HCT116 (cell line): ENCODE measurements at places on chromosomes 1 and 21.

DNA sequence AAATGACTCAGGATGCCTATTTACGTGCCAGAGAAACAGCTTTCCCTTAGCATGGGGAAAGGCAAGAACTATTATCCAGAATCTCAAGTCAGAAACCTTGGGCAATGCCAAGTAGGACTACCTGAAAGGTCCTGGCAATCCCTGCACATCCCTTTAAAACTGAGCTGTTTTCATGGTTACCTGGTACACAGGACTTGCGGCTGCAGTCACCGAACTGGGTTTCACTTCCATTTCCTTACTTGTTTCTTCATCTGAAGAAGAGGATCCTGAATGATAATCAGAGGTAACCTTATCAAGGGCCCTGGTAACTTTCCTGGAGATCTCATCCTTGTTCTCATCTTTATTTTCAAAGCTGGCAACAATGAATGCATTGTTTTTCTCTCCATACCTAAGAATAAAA is 14.3 kb downstream of the BTG3 start:
- peaks cover 60% of the 10 kb centered on the region for H3K36me3 ChIP-seq

DNA sequence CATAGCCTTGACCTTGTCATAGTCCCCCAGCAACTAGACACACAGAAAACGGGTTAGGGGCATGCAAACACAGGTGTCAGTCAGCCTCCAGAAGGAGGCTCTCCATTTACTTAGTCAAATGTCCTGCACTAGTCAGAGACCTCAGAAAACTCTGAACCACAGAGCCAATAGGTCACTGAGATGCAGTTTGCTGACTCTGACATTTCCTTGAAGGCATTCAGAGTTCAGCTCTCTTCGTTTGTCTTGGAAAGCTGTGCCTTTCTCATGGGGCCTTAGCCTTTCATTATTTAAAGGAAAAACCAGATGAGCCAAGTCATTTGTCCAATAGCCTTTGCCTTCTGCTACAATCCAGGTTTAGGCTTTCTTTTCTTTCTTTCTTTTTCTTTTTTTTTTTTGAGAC is 3.5 kb downstream of the OLFML2B start:
- no peak overlapping the region for H3K4me3 ChIP-seq
- H3K27me3 ChIP-seq: no peaks in the 10 kb centered on the region
- H3K36me3 ChIP-seq: no peaks in the 10 kb centered on the region
- no peak overlapping the region for H3K27ac ChIP-seq

DNA sequence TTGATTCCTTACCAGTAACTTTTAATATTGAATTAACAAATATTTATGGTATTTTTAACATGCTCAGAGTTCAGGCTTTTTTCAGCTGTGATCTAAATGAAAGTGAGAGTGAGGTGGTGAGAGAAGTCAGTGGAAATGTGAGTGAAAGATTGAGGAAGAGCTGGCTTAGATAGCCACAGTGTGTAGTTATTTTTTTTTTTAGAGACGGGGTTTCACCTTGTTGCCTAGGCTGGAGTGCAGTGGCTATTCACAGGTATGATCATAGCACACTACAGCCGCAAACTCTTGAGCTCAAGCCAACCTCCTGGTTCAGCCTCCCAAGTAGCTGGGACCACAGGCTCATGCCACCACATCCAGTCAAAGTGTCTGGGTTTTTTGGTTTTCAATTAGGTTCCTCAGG is 10.9 kb downstream of the RNF11 start:
- no peak overlapping the region for H3K27ac ChIP-seq
- peaks cover 5% of the 10 kb centered on the region; the same call in 1 of the 2 replicates for H3K4me1 ChIP-seq
- no peaks in the 10 kb centered on the region for H3K36me3 ChIP-seq
- DNase-seq: no peak
- H3K27me3 ChIP-seq: no peaks in the 10 kb centered on the region
- H3K4me3 ChIP-seq: no peak overlapping the region

DNA sequence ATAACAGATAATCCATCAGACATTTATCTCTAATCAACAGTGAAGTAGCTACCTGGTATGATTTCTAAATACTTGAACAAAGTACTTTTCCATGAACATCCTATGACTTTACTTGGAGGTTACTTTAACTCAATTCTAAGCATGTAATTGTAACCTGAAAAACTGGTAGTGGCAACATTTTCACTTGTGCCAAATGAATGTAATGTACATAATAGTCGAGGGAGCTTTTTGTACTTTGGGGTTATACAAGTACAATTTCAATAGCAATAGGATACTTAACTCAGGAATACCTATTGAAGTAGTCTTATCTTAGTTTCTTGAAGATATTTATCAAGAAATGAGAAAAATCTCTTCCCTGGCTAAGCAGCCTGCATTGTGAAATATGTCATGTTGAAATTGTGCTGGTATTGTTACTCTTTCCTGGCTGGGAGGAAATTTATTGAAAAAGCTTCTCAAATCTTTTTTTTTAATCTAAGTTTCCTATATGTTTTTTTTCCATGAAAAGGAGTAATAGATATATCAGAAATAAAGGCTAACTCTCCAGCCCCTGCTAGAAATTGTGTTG is 33.7 kb upstream of the CACYBP start:
- H3K4me1 ChIP-seq: no peaks in the 10 kb centered on the region
- no peaks in the 10 kb centered on the region for H3K36me3 ChIP-seq
- H3K27me3 ChIP-seq: no peaks in the 10 kb centered on the region
- DNase-seq: no peak
- no peak overlapping the region for H3K4me3 ChIP-seq

DNA sequence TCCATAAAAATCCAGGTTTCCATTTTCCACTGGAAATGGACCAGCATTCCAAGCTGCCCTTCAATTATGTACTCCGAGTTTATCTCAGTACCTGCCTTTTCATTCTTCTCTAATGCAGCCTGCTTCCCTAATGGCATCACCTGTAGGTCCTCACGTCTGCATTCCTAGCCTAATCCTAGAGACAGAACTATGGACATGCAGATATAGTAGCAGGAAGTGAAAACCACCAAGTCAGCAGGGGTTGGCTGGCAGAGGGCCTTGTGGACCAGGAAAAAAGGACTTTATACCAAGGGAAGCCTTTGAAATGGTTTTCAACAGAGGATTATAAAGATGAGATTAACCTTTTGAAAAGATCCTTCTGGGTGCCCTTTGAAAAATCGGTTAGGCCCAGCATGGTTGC is 135.7 kb upstream of the L1TD1 start:
- DNase-seq: no peak
- H3K4me3 ChIP-seq: no peak overlapping the region
- H3K36me3 ChIP-seq: no peaks in the 10 kb centered on the region
- H3K27ac ChIP-seq: no peak overlapping the region
- H3K4me1 ChIP-seq: no peaks in the 10 kb centered on the region

DNA sequence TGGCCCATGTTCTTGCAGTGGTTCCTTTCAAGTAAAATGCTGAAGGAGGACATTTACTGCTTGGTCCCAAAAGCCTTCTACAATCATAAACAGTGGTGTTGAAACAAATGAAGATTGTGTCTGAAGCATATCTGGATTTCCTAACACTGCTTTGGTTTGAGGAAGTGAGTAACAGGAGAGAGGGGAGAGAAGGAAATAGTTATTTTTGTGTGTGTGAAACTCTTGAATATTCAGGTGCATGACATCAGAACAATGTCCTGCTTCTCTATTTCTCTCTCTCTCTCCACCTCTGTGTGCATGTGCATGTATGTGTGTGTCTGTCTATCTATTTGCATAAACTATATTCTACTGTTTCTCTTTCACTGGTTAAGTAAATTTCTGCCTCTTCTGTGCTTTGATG is 61.4 kb upstream of the TNFSF18 start:
- H3K4me3 ChIP-seq: no peak overlapping the region
- H3K36me3 ChIP-seq: no peaks in the 10 kb centered on the region
- H3K27ac ChIP-seq: no peak overlapping the region
- no peak for DNase-seq
- no peaks in the 10 kb centered on the region for H3K27me3 ChIP-seq

DNA sequence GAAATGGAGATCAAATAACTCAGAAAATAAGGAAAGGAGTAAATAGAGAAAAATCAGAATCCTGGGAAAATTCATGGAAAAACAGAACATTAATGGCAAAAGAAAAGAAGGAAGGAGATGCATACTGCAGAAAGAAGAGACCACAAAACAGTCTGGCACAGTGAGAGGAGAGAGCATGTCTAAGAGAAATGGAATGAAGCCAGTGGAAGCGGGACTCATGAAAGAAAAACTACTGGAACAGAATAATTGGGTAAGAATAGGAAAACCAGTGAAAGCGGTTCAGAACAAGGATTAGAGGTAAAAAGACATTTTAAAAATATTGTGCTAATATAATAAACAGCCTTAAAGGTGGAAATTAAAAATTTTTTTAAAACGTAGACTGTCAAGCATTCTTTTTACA is 93.6 kb upstream of the GREM2 start:
- no peaks in the 10 kb centered on the region for H3K4me1 ChIP-seq
- H3K36me3 ChIP-seq: no peaks in the 10 kb centered on the region
- no peak overlapping the region for H3K27ac ChIP-seq
- H3K27me3 ChIP-seq: no peaks in the 10 kb centered on the region

DNA sequence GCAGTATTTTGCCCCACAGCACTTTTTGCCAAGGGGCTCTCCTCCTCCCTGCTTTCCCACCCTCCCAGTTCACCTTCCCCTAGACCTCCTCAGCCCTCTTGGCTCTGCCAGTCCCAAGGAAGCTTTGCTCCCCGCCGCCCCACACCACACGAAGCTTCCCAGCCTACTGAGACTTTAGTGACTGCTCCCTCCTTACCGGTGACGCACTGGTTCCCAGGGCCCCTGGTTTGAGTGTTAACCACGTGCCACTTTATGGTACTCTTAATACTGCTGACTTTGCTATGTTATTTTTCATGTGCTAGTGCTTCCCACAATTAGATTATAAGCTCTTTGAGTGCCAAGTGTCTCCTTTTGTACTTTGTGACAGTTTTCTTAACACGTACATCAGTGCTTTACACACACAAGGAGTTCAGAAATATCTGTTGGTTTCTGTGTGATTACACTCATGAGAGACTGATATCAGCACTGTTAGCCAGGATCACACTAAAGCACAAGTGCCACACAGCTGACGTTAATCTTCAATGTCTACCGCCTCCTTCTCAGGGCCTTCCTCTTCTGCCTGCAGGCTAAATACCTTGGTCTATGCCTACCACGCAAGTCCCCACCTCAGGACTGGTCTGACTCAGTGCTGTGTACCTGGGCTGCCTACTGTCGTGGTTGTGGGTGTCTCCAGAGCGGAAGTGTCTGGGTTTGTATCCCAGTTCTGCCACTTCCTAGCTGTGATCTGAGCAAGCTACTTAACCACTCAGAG is 61.0 kb downstream of the DNTTIP2 start:
- no peak overlapping the region for H3K27ac ChIP-seq
- no peaks in the 10 kb centered on the region for H3K27me3 ChIP-seq
- H3K36me3 ChIP-seq: no peaks in the 10 kb centered on the region
- H3K4me1 ChIP-seq: peaks cover 8% of the 10 kb centered on the region
- H3K4me3 ChIP-seq: no peak overlapping the region

GRCh38 chr1:195738966-195739650 is 869.1 kb downstream of the KCNT2 start:
- H3K27ac ChIP-seq: no peak overlapping the region

- DNase-seq: no peak
- H3K27me3 ChIP-seq: no peaks in the 10 kb centered on the region
- H3K4me1 ChIP-seq: no peaks in the 10 kb centered on the region; the same call in 1 of the 2 replicates
- peak overlapping the region; percentile 31; the same call in 1 of the 2 replicates for H3K27ac ChIP-seq
These were observed 972 bp downstream of the PGBD2 start for GRCh38 chr1:248906753-248907661.

DNA sequence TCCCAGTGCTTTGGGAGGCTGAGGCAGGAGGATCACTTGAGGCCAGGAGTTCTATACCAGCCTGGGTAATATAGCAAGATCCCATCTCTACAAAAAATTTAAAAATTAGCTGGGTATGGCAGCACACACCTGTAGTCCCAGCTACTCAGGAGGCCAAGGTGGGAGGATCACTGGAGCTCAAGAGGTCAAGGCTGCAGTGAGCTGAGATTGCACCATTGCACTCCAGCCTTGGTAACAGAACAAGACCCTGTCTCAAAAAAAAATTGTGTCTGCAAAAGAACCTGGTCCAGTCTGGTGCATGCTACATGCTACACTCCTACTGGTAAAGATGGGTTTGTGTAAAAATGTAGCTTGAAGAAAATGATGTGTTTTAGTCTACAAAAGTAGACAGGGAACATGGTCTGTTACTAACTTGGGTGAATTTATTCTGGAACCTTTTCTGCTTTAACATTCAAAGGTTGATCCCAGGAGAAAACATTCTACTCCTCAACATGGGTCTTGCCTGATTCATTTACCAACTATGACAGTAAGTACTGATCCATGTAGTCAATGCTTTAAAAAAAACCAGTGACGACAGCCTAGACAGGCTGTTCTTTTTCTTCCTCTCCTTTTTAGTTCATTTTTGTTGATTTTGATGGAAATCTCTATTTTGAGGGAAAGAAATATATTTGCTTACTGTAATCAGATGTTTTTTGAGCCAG is 32.7 kb upstream of the ENAH start:
- H3K4me3 ChIP-seq: no peak overlapping the region
- no peaks in the 10 kb centered on the region for H3K36me3 ChIP-seq
- DNase-seq: no peak
- H3K27ac ChIP-seq: no peak overlapping the region

GRCh38 chr1:110151175-110151669 is 928 bp downstream of the SLC6A17 start:
- peak overlapping the region; percentile 42 for H3K4me3 ChIP-seq
- H3K36me3 ChIP-seq: no peaks in the 10 kb centered on the region
- peak overlapping the region; percentile 67; the same call in 1 of the 2 replicates for H3K27ac ChIP-seq
- DNase-seq: no peak
- peaks cover 11% of the 10 kb centered on the region for H3K4me1 ChIP-seq
